D341Med (cell line): ENCODE measurements at places on chromosomes 7 and 10.

DNA sequence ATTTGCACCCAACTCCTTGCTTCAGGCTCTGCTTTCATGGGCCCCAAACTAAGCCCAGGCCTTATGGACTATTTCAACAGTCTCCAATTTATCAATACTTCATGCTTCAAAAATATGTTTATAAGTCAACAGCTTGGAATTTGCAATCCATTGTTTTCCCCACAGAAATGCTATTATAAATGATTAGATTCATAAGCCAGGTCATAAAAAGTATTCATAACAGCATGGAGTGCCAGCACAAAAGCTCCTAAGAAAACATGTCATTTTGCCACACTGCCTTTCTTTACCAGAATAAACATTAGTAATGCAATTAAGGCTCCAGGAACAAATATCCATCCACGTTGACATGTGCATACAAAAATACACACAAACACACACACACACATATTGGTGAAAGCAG lies 30.1 kb downstream of the OSBPL3 start:
- no peak for DNase-seq

- no peak for DNase-seq
These were observed 398.8 kb downstream of the SFMBT2 start for GRCh38 chr10:7011994-7012393.

GRCh38 chr7:35359423-35359822 lies 105.5 kb upstream of the TBX20 start:
- DNase-seq = no peak

DNA sequence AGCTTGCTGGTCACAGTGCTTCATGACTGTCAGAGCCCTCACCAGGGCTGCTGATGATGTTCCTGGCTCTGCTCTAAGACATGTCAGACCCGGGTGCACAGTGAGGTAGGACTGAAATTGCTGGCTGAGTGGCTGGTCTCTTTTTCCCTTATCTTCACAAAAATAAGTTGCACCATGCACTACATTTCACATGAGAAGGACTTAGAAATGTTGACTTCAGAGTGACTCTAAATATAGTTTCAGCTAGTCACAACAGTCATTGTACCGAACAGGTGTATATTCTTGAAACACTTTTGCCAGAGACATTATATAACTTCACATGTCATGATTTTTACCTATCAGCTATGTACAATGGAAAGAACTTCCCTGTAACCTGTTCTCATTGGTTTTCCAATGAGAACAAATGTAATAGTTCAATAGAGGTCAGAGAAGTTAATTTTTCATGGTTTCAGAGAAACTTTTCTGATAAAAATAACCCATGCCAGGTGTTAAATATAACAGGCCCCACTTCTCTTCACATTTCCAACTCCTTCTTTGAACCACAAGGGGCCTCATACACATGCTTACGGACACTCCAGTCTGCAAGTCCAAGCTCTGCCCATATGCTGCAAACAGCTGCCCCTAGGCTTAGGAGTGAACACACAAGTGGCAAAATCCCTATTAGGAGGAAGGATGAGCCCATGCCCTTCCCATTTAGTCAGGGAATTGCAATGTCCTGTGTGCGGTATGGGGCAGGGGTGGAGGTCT lies 115.6 kb downstream of the CDK6 start:
- no peak for DNase-seq

- no peak for DNase-seq
These were observed 387.2 kb downstream of the TCERG1L start for GRCh38 chr10:130924138-130924819.

DNA sequence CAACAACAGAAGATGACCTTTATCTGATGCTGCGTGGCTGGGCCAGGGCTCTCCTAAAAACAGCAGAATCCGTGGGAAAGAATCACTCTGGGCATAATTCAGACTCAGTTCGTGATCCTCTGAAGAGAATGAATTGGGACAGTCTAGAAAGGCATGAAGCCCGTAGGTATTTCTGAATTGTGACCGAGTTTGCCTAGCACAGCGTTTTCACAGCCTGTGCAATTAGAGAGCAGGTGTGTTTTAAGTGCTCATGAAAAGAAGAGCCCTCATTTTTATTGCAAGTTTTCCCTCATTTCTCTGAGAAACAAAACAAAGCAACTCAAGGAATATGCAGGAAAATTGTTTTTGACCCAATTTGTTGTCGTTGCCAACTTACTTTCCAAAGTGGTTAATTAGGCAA lies 366.2 kb downstream of the WDR11 start:
- DNase-seq = no peak

DNA sequence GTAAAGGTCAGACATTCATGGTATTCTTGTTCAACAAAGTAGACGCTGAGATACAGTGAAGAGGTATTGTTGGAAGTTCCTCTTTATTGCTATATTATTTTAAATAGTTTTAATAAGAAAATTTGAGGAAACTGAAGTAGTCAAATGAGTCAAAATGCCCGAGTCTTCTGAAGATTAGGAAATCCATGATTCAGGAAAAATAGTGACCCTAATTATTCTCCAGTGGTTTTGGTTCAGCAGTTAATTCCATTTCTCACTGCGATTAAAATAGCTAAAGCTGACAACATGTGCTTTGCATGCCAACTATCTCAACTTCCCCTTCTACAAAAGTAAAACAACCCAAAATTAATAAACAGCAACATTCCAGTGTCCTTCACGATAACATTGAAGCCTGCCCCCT lies 32.7 kb upstream of the PFKP start:
- no peak for DNase-seq

DNA sequence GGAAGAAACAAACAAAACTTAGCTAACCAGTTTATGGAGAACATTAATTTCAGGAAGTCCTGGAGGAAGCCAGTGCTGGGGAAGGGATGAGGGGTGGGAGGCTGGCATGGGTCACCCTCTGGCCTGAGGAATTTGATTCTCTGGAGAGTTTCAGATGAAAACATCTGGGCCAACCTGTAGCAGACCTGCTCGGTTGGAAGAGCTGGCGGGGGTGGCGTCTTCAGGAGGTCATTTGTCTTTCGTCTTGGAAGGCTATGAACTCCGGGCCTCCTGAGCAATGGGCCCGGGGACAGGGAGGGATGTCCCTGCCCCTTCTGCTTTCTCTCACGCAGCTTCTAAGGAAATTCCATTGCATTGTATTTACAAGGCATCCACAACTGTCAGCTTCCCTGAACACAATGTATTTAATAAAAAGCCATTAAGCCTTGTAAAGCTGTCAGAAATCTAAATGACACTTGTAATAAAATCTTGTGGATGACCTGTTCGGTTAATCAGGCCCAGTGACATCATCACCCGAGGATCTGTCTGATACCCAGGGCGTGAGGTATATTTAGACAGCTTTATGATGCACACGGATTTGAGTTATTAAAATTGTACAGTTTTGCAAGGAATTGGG lies 250.5 kb downstream of the RAB11FIP2 start:
- DNase-seq = no peak

DNA sequence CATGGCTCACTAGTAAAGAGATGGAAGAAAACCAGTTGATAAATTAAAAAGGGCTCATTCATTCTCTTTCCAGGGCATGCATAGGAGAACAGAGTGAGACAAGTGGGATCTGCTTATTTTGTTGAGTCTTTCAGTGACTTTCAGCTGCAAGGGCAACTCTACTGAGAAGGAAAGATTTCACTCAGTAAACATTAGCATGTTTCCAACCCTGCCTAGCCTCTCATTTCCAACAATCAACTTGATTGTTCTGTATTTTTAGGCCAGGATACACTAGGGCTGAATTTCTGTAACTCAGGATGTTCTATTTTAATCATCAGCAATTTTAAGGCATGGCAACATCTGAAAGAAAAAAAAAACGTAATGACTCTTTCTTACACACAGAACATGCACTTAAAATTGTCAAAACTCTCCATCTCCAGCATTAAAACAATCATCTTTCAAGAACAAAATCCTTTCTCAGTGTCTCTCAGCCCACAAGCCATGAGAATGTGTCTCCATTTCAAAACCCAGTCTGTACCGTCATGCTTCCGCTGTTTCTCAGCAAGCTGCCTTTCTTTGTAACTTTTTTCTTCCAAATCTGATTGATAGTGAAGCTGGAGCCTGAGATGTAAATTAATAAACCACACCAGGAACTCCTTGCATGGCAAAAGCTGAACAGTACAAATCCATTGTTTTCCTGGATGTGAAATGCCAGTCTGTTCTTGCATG lies 147.2 kb upstream of the KLF14 start:
- DNase-seq = no peak

DNA sequence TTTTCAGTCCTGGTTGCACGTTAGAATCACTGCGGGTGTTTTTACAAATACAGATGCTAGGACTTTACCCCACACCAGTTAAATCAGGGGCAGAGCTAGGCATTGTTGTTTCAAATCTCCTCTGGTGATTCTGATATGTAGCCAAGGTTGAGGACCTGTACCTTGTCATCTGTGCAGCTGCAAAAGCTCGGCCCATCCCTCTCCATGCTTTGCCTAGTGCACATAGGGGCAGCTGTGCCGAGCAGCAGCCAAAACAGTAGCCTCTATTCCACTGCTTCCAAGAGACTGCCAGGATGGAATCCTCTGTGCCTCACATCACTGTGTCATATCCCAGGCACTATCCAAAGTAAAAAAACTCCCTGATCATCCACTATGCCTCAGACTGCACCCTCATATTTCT lies 181.3 kb downstream of the CDK14 start:
- no peak for DNase-seq

- DNase-seq = no peak
These were observed 14.0 kb upstream of the CELF2 start for GRCh38 chr10:11003679-11004078.

- no peak for DNase-seq
These were observed 146.6 kb downstream of the CTNNA3 start for GRCh38 chr10:67549390-67549789.

GRCh38 chr7:46908770-46909169 lies 673.1 kb downstream of the TNS3 start:
- DNase-seq = no peak

DNA sequence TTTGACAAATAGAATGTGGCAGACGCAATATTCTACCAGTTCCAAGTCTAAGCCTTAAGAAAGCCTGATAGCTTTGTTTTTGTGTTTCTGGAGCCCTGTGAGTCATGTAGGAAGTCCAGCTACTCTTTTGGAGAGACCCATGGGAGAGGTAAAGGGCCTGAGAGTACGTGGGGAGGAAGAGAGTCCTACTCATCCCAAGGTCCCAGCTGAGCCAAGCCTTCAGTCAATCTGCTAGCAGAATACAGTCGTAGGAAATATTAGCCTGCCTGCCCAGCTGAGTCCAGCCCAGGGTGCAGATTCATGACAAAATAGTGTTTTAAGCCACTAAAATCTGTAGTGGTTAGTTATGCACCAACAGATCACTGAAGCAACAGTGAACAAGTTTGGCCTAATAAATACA lies 9.0 kb upstream of the GNA12 start:
- no peak for DNase-seq
